Fibroblast of lung (primary cell): ENCODE measurements at places on chromosomes 3 and 15. TPM values are rescaled to one million over a fixed set of nuclear protein-coding genes. Genes with fewer than 3 reads are reported as not detected.

DNA sequence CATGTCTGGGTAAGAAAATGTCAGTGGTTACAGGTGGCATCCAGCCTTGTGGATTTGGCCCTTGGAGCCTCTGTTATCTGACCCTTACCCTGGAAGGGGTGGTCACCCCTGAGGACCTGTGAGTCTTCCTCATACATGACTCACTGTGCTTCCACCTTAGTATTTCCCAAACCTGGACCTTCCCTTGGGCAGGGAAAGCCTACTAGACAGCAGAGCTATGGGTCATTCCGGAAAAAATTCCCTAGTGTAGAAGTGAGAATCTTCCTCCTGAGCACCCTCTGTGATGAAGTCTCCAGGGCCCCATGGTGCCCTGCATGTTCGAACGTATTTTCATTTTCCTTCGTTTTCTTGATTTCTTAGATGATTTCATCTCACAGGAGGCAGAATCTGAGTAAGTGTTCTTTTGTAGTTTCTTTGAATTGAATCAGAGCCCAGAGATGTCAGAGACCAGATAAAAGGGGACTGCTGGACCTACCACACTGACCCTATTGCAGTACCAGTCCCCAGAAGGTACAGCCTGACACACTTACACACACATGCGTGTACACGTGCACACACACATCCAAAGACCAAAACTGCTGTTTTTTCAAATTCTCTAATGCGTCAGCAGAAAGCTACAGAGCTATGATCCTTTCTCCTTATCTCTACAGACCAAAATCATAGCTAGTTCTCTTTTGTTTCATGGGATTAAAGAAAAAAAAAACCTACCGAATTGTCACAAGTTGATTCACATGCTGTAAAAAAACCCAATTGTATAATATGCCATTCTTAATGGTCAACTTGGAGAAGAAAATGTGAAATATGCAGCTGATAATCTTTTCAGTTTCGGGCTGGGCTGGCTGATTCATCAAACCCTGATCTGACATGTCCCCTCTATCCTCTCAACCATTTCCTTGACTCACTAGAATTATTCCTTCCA is 50.5 kb upstream of the ARHGEF3 start:
- no peak for DNase-seq

Gene ROPN1B
- total RNA-seq, result not detected in 2 replicates

Gene SLC30A4
- 9.8 and 12.2 TPM in 2 replicates for total RNA-seq

DNA sequence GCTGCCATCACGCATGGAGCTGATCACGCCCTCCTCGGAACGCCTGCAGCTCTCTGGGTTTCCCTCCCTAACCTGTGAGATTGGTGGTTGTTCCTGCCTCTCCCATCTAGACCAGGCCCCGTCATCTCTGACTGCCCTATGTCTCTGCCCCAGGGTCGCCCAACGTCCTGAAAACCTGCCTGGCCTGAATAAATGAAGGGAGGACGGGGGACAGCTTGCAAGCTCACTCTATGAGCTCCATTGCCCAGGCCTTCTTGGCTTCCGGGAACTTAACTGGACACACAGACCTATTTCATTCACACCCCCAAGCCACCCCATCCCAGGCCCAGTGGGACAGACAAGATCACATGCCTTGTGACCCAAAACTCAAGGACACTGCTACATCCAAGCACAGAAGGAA is 274.2 kb downstream of the XXYLT1 start:
- no peak for DNase-seq

Gene PEX5L
- 0.51 and 5.9 TPM in 2 replicates for total RNA-seq

GRCh38 chr3:57025237-57025636 is 35.2 kb upstream of the SPATA12 start:
- DNase-seq, result no peak
